ENCODE measurements at places on chromosomes 5 and 9.

DNA sequence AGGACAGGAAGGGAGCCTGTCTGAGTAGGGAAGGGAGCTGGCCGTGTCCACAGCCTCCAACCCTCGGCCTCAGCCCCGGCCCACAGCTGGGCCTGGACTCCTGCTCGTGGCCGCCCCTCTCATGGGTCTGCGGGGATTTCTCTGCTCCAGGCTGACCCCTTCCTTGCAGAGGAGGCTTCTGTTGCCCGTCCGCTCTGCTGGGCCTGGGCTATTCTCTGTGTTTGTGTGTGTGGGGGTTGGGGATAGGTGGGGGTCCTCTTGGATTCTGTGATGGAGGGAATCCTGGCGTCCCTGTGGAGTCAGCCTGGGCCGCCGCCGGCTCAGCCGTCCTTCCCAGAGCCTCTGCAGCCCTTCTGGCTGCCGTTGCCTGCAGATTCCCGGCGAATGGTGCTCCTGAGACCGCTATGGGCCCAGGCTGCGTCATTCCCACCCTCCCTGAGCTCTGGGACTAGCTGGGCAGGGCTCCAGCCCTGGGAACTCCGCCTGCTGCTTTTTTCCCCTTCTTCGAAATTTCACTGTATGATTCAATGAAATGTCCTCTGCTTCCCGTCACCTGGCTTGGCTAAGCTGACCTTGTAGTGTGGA, 64.2 kb downstream of the FGF18 start:
- no peak for DNase-seq

GRCh38 chr5:31033295-31033694, 160.2 kb upstream of the CDH6 start:
- no peak for DNase-seq

DNA sequence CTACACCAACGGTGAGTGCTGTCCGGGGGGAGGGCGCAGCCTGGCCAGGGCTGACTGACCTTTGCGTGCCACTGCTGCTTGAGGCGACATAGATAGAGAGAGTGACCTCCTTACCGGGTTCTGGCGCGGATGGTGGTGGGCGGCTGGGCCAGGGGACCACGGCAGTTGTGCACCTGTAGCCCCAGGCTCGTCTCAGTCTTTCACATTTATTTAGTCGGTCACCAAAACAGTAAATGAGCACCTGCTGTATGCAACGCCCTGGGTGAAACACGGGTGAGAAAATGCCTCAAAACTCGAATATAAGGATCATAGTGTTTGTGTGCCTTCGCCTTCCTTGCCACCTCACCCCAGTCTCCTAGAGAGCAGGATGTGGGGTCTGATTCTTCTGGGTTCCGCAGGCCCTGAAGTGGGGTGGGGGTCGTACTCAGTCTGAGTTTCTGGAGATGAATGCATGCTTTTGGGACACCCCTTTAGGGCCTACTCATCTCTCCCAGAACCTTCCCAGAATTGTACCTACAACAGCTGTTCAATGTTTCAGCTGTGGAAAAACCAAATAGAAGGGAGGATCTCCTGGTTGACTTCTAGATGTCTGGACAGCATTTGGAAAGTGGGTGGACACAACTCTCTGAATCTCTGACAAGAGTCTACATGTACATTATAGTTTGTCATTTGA, 714 bp downstream of the SEC24A start:
- DNase-seq, result peak; percentile 34

DNA sequence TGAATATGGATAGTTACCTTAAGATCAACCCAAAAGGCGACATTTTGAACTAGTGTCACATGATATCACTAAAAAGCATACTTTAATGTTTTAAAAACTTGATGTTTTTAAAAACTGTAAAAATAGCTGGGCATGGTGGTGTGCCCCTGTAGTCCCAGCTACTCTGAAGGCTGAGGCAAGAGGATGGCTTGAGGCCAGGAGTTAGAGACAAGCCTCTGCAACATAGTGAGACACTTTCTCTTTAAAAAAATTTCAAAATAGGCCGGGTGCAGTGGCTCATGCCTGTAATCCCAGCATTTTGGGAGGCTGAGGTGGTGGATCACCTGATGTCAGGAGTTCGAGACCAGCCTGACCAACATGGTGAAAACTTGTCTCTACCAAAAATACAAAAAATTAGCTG, 129.5 kb downstream of the NPR3 start:
- DNase-seq, result no peak

DNA sequence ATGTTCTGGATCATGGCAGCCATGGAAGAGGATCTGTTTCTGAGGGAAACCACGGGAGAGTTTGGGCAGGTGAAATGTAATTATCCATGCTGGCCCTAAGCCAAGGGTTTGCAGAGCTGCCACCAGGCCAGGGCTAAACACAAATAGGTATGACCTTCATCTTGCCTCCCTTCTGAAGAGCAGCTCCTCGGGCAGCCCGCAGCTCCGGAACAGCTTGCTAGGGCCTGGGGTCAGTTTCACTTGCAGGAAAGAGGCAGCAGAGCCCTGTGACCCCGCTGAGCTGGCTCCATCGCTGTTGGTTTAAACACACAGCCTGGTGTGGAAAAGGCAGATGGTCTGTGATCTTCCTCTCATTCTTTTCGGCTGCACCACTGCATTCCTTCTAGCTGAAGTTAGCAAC, 141.4 kb downstream of the TMEM38B start:
- DNase-seq, result no peak

DNA sequence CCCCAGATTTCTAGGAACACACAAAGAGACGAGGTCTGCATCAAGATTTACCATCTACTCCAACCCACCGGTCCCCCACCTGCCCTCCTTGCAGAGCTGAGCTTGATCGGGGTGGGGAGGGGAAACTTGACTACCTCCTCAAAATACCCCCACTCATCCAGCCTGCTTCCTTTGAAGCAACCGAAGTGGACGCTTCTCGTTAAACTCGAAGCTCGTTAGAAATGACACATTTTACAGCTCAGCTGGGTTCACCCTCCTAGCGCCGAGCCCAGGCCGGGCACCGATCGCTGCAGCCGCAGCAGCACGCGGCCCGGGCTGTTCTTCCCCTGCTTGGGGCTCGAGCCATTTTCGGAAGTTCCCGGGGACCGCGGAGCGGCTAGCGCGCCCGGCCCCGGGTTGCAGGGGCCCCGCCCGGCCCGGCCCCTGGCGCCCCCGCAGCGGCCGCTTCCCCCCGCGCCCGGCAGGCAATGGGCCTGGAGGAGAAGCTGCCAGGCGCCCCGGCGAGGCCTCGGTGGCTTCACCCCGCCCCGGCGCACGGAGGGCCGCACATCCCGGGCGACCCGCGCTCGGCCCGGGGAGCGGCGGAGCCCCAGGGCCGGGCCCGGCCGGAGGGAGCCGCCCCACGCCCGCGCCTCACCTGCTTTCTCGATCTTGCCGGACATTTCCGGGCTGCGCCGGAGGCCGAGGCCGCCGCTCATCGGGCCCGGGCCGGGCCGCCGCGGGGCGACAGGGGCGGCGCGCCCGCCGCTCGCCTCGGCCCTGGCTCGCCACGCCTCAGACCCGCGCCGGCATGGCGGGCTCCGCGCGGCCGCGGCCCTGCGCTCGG, 530 bp downstream of the RAPGEF1 start:
- DNase-seq, result peak; percentile 48

GRCh38 chr5:138601444-138601843, 26.2 kb upstream of the HSPA9 start:
- no peak for DNase-seq
